Adrenal gland (tissue), 19 donors: ENCODE measurements at places on chromosomes 16 and 17.
A peak's percentile ranks its signal among the peaks of the same experiment; 100 is the strongest.

- H3K27ac ChIP-seq: peak overlapping the region; percentile 47
- no peaks in the 10 kb centered on the region for H3K36me3 ChIP-seq
- no peak overlapping the region for H3K4me3 ChIP-seq
- no peaks in the 10 kb centered on the region for H3K27me3 ChIP-seq
These were observed 10.7 kb upstream of the EPOP start for GRCh38 chr17:38685491-38685890.

- no peak overlapping the region for H3K27ac ChIP-seq
- H3K4me3 ChIP-seq: no peak overlapping the region
- H3K27me3 ChIP-seq: no peaks in the 10 kb centered on the region
- H3K36me3 ChIP-seq: no peaks in the 10 kb centered on the region
- H3K4me1 ChIP-seq: no peaks in the 10 kb centered on the region
- no peak for DNase-seq
These were observed 41.3 kb downstream of the GRIN2C start for GRCh38 chr17:74818291-74818938.

DNA sequence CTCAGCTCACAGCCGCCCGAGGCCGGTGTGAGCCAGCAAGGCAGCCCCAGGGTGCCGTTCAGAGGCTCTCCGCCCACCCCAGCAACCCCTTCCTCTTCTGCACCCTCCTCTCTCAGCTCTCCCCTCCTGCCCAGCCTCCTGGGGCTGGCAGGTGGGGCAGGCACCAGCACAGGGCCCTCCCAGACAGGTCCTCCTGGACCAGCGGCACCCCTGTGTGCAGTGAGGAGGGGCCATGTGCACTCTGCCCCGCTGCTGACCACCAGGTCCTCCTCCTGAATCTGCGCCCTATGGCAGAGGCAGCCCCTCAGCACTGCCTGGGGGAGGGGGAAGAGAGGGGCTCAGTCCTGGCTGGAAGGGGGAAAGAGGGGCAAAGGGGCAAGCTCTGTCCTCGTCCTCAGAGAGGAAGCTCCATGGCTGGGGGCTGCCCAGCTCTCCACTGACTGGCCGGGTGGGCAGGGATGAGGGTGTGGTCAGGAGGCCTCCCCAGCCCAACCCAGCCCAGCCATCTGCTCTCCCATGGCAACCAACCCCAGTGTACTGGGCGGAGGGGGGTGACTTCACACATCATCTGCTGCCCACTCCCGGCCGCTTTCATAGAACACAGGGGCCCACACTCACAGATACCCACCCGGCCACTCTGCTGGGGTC is 5.4 kb upstream of the BCAR1 start:
- H3K36me3 ChIP-seq: no peaks in the 10 kb centered on the region
- peak; percentile 36 for DNase-seq
- H3K27ac ChIP-seq: peak overlapping the region; percentile 50

DNA sequence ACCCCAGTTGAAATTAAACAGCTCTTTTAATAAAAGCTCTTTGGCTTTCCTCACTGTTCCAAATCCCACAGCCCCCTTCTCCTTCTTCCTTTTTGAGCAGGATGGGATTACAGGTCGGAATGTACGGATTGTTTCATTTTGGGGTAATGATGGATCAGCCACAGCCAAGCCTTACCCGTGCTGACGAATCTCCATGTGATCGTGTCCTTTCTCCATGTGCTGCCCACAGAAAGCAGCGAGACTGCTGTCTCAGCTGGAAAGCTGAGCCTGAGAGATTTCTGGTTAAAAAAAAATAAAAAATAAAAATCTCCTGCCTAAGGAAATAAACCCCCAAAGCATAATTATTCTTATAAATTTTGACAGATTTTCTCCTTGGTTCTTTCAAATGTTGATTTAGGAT is 276.6 kb downstream of the CPPED1 start:
- H3K27ac ChIP-seq: no peak overlapping the region
- DNase-seq: no peak
- H3K27me3 ChIP-seq: no peaks in the 10 kb centered on the region
- H3K4me1 ChIP-seq: no peaks in the 10 kb centered on the region

GRCh38 chr16:10541366-10541765 is 39.0 kb downstream of the EMP2 start:
- no peaks in the 10 kb centered on the region for H3K4me1 ChIP-seq
- no peaks in the 10 kb centered on the region for H3K36me3 ChIP-seq
- no peaks in the 10 kb centered on the region for H3K27me3 ChIP-seq
- no peak overlapping the region for H3K27ac ChIP-seq

- peaks cover 13% of the 10 kb centered on the region for H3K4me1 ChIP-seq
- no peak overlapping the region for H3K27ac ChIP-seq
- H3K36me3 ChIP-seq: no peaks in the 10 kb centered on the region
- no peak overlapping the region for H3K4me3 ChIP-seq
- H3K27me3 ChIP-seq: no peaks in the 10 kb centered on the region
These were observed 5.0 kb downstream of the NLRC5 start for GRCh38 chr16:56994311-56994710.
